ENCODE measurements at places on chromosomes 12 and 14.
A peak's percentile ranks its signal among the peaks of the same experiment; 100 is the strongest.

DNA sequence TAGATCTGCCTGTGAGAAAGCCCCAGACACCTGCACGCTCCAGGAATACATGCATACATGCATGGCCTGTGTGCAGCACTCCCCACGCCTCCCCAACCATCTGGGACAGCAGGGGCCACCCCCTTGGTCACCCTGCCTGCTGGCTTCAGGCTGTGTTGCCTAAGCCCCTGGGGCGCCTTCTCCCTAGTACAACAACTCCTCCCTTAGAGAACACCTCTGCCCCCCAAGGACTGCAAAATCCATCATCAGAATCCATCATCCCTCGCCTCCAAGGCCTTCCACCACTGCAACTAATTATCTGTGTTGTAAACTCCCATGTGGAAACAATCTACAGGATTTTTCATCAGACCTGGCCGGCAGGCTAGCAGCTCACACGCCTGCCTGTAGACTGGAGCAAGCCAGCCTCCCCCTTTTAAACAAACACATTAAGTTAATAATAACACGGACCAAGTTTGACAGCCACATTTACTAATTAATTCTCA is 36.8 kb downstream of the ZFP36L1 start:
- DNase-seq: no peak

- no peak for DNase-seq
These were observed 177.1 kb downstream of the ETV6 start for GRCh38 chr12:11826574-11826973.

- no peak for DNase-seq
These were observed 5.9 kb upstream of the RMST start for GRCh38 chr12:97456571-97457188.

- DNase-seq: no peak
These were observed 114.5 kb downstream of the RAD51B start for GRCh38 chr14:67934087-67934486.

- no peak for DNase-seq
These were observed 449.2 kb downstream of the ZFP36L1 start for GRCh38 chr14:68343534-68344118.

DNA sequence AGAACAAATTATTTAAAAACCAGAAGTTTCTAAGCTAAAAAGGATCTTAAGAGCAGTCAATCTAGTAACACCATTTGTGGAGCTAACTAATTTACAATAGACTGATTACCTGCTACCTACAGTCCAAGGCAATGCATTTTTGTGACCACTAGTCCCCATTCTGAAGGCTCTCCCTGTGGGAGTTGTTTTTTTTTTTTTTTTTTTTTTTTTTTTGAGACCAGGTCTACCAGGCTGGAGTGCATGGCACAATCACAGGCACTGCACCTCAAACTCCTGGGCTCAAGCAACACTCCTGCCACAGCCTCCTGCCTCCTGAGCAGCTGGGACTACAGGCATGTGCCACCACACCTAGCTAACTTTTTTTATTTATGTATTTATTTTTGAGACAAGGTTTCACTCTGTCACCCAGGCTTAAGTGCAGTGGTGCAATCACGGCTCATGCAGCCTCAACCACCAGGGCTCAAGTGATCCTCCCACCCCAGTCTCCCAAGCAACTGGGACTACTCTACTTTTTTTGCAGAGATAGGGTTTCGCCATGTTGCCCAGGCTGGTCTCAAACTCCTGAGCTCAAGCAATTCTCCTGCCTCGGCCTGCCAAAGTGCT is 3.9 kb downstream of the GNPTAB start:
- DNase-seq: no peak

DNA sequence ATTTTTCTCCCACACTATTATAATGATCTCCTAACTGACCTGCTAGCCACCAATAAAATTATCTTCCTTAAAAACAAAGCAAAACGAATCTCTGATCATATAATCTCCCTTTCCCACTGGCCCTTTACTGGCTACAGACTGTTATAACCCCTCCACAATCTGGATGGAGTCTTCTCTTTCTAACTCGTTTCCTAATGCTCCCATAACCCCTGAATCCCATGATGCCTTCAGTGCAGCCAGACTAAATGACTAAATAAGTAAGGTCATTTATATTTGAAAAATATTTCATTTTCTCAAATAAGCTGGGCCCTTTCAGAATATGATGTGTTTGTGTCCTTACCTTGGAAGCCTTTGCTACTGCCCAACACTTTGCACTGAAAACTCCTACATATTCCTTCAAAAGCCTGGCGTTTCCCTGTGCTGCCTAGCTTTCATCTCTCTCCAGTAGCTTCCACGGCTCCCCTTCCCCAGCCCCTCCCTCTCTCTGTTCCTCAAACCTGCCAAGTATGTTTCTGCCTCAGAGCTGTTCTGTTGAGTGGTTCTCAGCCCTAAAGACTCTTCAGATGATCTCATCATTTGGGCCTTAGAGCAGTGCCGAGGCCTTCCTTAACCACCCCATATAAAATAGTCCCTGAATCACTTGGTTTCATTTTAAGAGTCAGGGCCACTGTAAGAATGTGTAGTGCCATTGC is 91.7 kb downstream of the MYRFL start:
- no peak for DNase-seq

- peak; percentile 50 for DNase-seq
These were observed 83.2 kb downstream of the PAH start for GRCh38 chr12:102833687-102834441.

DNA sequence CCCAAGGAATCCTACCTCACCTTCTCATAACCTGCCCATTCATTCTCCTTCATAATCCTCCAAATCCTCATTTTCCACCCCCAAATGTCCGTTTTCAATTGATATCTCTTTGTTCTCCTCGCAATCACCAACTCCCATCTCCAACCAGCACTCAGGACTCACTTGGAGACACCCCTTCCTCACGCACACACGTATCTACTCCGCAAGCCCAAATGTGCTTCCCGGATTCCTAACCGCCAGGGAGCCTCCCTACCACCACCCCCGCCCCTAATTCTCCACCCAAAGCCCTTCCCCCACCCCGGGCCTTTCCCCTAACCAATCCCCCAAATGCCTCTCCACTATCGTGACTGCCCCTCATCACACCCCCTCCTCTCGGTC is 304 bp downstream of the KCTD10 start:
- no peak for DNase-seq

DNA sequence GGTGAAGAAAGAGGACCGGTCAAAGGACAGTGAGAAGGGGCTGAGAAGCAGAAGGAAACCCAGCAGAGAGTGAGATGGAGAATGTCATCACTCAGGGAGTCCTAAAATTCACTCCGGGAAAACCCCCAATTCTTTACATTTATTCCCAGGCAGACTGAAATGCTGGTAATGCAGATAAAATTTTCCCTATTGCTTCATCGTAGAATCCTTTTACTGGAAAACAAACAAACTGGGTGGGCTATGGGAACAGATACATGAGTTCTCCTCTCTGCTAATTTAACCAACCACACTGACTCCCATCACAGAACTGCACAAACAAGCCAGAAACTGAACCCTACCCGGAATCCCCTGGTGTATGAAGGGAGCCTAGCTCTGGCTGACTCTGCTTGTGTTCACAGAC is 20.9 kb downstream of the HEBP1 start:
- no peak for DNase-seq

DNA sequence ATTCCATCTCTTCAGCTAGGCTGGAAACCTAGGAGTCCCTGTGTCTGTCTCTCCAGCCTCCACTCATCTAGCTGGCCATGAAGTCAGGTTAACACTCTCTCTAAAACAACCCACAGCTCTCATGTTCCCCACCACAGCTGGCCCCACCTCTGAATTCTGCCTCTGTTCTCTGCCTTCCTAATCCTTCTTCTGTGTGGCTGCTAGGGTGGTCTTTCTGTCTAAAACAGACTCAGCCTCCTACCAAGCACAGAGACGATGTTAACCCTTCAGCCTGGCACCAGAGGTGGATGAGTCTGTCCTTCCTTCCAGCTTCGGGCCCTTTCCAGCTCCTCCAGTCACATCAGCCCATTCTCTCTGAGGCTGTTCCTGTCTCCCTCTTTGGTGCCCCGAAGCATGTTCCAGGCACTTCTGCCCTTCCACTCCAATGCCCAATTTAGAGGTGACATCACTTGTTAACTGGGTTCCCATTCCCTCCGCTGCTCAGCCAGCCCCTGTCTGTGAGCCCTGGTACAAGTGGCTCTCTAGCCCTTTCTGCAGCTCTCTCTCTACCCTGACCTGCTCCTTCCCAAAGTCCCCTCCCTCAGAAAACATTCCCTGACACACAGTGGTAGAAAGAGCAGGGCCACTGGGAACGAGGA is 9.1 kb downstream of the FIGNL2 start:
- DNase-seq: no peak

GRCh38 chr12:52083638-52083996 is 4.1 kb downstream of the SMIM41 start:
- DNase-seq: no peak

DNA sequence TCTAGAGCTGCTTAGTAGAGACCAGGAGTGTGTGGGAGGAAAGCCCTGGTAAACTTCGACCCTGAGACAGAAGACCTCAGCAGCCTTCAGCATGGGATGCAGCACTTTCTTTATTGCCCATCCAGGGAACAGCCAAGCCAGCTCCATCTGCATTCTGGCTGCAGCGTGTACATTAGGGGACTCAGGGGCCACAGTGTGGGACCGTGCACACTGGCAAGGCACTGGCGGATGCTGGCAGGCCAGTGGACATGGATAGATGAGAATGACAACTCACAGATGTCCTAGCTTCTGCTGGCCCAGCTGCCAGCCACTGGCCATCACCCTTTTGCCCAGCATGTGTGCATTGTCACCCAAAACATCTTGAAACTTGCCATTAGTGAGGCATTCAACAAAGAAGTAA is 12.5 kb downstream of the PLD4 start:
- DNase-seq: no peak

- DNase-seq: no peak
These were observed 104.3 kb upstream of the SLC35F4 start for GRCh38 chr14:57970175-57970574.

DNA sequence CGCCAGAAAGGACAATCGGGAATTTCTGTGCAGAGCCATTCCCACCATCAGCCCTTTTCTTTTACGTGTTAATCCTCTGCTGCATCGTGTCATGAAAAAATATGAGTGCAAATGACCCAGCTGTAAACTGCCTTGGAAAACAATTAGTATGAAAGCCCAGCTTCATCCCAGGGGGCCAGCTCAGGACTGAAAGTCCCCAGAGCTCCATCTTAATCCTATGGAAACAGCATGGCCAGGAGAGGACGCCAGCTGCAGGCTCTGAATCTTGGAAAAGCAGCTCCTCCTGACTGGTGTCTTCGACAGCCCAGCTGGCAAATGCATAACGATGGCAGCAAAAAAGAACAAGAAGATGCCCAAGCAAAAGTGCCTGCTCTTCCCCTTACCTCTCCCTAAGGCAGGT is 191.5 kb downstream of the NTF3 start:
- DNase-seq: no peak

DNA sequence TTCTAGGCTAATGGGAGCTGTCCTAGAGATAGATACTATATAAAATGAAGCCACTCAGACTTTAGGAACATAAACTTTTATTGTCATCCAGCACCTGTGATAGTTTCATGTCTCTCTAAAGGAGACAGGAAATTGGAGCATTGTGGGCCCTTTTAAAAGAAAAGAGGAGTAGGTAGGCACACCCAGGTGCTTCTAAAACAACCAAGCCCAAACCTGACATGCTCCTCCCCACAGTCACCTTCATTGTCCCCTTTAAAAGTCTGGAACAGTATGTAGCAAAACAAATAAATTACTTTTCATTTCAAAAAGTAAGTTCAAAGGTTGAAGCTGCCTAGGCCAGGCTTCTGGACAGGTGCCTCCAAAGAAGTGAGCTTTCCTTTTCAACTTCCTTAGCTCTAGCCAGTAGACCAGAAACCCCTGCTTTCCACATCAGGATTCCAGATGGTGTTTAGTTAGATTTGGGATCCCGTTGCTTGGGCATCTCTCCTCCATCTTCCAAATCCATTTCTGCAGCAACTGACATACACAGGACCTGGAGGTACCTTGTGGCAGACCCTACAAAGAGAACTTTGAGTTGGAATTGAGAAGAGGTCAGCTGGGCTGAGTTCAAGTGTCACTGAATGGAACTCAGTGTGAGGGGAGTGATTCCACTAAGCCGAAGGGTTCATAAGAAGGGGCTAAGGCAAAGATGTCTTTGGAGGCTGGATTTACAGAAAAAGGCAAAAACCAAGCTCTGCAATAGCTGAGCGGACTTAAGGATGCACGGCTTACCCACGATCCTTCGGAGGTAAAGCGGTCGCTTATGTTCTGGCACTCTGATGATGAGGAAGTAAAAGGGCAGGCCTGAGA is 6.9 kb downstream of the OXA1L start:
- DNase-seq: no peak

GRCh38 chr12:33253178-33253577 is 186.4 kb downstream of the SYT10 start:
- no peak for DNase-seq

- DNase-seq: no peak
These were observed 14.7 kb downstream of the BTBD7 start for GRCh38 chr14:93317875-93318807.

DNA sequence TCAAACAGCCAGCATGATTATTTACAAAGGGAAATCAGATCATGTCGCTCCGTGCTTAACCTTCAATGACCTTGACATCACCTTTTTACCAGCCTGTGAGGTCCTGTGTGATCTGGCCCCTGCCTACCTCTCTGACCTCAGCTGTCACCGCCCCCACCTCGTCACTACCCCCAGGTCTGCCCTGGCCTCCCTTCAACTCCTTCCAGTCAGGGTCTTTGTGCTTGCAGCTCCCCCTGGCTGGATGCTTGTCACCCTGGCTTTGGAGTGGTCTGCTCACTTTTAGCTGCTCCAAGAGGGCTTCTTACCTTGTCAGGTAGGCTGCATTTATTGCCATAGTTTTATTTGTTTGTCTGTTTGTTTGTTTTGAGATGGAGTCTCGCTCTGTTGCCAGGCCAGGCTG is 8.2 kb upstream of the MAX start:
- no peak for DNase-seq

DNA sequence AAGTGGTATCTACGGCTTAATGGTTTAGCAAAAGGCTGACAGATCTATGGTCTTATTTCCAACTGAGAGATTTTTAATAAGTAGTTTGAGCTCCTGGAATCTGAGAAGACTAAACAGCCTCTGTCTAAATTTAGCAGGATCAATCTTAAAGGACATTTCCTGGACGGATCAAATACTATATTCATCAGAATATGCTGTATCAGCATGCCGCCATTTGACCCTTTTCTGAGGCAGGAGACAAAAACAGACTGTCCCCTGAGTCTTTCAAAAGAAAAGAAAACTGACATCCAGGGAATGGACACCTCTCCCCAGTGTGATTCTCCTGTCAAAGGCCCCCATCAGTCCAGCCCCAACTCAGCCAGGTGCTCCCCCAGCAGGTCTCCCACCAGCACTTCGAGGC is 443.7 kb downstream of the GXYLT1 start:
- DNase-seq: no peak

GRCh38 chr12:30457621-30458289 is 237.9 kb downstream of the IPO8 start:
- DNase-seq: no peak

DNA sequence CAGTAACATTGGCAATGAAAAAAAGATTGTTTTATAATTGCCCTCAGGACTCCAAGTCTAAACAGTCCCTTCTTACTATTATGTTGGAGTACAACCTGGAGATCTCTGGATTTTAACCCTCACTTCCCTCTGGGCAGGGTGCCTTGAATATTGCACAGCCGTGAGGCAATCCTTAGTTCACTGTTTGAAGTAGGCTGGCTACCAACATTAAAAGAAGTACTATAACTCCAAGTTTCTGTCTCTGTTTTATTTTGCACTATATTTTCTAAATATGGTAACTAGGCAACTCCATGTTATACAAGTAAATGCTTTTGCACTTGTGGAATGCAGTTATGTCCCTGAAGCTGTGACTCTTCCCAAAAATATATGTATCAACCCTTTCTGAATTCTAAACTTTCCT is 490.7 kb downstream of the EGLN3 start:
- no peak for DNase-seq
